ENCODE measurements at places on chromosomes 3 and 15.

DNA sequence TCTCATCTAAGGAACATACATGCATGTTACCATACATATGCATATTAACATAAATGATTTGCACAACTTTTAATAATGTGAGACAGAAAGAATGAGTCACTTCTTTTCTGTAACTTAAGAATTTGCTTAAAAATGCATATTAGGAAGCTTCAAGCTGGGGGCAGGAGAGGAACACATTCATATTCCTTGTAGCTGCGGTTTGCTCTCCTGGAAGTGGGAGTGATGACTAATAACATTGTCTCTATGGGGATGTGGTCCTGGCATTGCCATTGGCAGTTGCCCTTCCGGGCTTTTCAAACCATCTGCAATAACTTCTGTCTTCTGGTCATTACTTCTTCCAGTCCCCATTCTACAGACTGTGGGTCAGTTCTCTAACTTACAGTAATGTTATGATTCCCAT lies 15.6 kb downstream of the CHST2 start:
- DNase-seq, result no peak

- DNase-seq, result no peak
Measured at GRCh38 chr3:37114251-37115145, 59.9 kb downstream of the LRRFIP2 start.

- DNase-seq, result no peak
Measured at GRCh38 chr3:112653881-112654300, 12.9 kb upstream of the CCDC80 start.

- no peak for DNase-seq
Measured at GRCh38 chr3:100454677-100455076, 37.7 kb upstream of the TMEM45A start.

DNA sequence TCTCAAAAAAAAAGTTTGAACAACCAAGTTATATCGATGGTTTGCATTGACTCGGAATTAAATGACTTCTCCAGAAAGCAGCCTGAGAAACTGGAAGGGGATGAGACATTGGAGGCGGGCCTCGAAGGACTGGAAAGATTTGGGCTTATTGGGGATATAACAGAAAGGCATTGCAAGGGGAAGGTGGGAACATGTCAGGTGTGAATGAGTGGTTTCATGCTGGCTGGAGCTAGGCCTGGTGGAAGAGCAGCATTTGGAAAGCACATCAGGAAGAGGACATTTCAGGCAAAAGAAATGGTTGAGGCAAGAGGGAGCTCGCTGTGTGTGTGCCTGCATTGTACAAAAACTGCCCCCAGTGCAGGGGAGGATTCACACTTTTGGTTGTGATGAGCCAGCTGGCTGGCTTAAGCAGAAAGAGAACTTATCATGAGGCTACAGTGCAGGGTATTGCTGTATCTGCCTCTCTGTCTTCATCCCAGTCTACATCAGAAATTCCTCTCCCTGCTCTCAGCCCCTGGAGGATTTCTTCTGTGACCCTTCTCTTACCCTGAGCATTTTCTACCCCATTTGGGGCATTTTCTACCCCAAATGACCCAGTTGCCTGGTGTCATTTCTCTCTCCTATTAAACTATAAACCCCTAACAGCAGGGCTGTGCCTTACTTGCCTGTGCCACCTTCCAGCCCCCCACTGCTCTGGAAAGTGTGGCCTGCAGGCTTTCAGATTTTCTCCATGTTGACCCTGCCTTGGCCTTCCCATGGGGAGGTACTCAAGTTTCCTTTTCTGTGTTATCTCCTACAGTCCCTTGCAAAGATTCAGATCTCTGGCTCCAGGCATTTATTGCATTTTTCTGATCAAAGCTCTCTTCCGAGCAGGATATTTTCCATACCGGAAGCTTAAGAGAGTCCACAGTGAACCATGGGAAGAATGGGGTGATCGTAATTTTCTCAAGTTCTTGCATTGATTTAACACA lies 64.4 kb upstream of the FLNB start:
- DNase-seq, result no peak

GRCh38 chr3:172640751-172641150 lies 70.1 kb downstream of the NCEH1 start:
- no peak for DNase-seq

DNA sequence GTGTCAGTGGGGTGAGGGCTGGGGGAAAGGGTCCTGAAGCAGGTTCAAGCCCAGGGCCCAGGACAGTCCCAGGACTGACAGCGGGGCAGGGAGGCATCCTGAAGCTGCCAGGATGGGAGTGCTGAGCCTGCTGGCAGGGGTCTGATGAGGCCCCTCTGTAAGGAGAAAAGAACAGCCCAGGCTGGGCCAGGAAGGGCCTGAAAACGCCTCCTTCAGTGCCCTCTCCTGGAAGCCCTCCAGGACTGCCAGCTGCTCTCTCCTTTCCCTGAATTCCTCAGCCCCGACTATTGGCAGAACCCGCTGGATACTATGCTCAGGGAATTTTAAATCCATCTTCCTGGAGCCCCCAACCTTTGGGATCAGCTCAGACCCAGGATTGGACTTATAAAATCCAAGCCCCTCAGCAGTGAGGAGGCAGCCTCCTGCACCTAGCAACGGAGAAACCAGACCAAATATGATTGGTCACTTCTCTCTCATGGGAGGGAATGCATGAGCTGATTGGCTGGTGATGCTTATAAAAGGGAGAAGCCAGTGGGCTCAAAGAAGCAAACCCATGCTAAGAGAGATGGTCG lies 203.5 kb upstream of the LINGO1 start:
- DNase-seq, result no peak

DNA sequence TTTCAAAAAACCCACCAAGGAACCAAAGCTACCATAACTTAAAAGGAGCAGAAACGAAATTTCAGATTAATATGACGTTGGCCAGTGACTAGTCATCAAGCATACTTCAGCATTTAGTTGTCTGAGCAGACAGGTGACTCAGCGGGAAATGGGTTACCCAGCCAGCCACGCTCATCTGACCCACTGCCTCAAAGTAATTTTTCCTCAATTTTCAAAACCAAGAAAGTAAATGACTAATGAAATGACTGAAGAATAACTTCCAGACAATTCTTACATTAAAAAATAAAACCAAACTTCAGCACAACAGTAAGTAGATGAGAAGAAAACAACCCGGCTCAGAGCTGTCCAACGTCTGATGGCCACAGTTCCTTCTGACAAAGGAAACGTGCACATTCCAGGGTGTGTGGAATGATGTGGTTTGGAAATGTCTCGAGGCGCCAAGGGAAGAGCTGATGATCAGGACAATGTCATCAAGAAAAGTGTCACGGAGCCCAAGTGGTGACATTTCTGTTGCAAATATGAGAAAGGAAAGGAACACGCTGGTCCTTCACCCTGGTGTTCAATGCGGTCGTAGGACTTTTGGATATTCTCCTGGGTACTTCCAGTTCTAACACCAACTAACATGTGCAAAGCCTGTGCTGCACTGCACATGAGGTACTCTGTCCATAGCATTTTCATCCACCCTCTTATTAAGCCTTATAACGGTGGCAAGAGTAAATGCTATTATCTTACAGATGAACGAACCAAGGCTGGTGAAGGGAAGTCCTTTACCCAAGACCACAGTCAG lies 79.1 kb downstream of the FOXP1 start:
- DNase-seq, result no peak

- DNase-seq, result no peak
Measured at GRCh38 chr3:2078821-2079220, 19.8 kb upstream of the CNTN4 start.

DNA sequence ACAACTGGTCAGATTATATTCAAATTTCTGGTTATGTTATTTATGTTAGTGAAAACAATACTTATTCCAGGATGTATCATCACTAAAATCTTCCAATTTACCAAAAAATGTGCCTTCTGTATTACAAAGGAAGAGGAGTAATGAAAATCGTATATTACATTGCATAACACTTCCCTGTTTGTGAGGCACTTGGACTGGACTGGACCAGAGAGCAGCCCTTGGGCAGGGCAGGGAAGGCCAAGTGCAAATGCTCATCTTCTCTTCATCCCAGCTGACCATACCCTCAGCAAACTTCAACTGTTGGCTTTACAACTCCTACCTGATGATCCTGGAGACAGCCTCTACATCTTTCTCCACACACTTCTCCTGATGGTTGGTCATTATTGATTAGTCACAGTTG lies 285.7 kb upstream of the MME start:
- DNase-seq, result no peak

- no peak for DNase-seq
Measured at GRCh38 chr3:38154033-38154494, 11.3 kb upstream of the OXSR1 start.
